ENCODE measurements at places on chromosomes 12 and 14.

GRCh38 chr12:26767116-26767515, 65.9 kb downstream of the ITPR2 start:
- DNase-seq, result no peak

- DNase-seq, result no peak
These were observed 72.8 kb downstream of the FOXN4 start for GRCh38 chr12:109236257-109236656.

- DNase-seq, result no peak
These were observed 29.9 kb upstream of the MYBPC1 start for GRCh38 chr12:101564912-101565311.

GRCh38 chr14:31207287-31207754, 272 bp downstream of the HECTD1 start:
- DNase-seq, result no peak

DNA sequence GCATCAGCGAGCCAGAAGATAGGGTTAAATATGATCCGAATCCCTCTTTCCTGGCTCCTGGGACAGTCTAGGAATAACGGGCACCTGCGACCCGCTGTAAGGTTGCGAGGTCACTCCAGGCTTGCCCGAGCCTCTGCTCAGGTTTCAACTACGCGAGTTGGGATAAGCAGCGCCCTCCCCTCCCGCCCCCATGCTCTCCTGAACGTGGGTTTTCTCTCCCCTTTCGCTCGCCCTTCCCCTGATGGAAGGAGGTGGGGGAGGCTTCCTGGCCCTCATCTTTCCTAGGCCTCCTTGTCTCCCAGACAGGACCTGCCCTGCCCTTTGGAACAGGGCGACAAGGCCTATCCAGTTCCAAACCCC, 753 bp upstream of the ATP5MC2 start:
- peak; percentile 21 for DNase-seq

- no peak for DNase-seq
These were observed 91.7 kb upstream of the BMP4 start for GRCh38 chr14:54048311-54048710.

GRCh38 chr12:78931466-78931990, 67.0 kb downstream of the SYT1 start:
- DNase-seq, result no peak

- DNase-seq, result no peak
These were observed 9.1 kb downstream of the FIGNL2 start for GRCh38 chr12:51839310-51839947.

DNA sequence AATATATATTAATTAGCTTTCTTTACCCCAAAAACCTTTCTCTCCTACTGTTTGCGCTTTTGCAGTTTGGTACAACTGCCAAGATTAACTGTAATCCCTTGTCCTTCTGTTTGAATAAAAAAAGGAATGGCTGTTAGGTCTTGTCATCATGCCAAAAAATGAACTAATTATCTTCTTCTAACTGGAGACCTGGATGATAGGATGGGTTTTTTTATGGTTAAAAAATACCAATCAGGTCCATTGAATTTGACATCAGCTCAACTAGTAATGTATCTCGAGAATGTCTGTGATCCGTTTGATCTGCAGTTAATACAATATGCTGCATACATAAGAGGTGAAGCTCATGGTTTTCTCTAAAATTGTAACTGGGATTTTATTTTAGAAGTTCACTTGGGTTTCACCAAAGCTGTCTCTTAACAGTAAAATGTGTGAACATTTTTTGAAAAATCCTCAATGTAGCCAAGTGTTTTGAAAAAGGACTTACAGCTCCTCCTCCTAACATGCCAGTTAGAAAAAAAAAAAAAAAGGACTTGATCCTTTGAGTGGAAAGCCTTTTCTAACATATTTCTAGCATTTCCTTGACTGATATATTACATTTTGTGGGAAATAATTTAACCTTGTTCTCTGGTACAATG, 96.8 kb downstream of the SRGAP1 start:
- DNase-seq, result no peak

GRCh38 chr12:128578045-128578444, 245.7 kb downstream of the SLC15A4 start:
- no peak for DNase-seq

DNA sequence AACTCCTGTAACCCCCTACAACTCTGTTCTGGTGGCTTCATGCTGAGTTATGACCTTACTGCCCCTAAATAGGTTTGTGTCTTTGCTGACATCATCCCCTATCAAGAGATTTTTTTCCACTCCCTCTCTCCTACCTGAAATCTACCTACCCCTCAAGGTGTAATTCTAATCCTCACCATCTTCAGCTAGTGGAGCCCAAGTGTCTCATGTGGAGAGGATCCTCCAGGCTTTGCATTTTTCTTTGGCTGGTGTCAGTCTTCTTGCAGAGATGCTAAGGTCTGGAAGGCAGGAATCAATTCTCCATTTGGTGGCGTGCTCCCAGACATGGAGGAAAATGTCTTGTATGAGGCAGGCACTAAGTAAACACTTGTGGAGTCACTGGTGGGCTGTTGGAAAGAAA, 74.8 kb upstream of the PRMT8 start:
- no peak for DNase-seq

Measured in activated naive CD4-positive, alpha-beta T cell treated with Interleukin-2 at 50 U/mL for 16 hours (primary cell).